ENCODE measurements at places on chromosomes 13 and 19.

- DNase-seq, result no peak
Measured at GRCh38 chr19:31149441-31149941, 199.7 kb downstream of the TSHZ3 start.

DNA sequence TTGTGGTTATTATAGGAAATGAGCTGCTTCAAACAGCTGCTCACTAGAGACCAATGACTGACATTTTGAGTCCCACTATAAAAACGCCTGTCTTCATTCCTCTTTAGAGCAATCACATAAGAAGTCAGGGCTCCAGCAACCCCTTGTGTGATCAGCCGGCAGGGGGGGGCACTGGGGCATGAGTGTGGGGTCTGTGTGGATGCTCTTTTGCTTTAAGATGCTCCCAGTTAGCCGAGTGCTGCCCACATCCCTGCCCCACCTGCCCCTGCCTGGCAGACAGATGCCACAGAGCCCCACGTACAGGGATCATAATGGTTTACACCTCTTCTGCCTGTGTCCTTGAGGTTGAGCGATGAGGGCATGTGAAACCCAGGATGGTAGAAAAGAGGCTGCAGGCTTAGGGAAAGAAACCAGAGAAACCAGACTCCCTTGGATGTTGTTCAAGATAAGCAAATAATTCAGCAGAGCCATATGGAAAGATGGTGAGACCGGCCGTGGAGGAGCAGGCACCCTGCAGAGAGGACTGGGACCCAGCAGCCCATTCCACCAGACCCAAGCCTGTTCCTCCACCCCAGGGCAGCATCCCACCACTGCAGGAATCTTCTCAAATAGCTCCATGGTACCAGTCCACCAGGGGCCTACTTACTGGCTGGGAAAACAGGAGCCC lies 55.4 kb downstream of the CHST8 start:
- no peak for DNase-seq

- DNase-seq, result no peak
Measured at GRCh38 chr13:99690426-99691174, 189.3 kb downstream of the TM9SF2 start.

DNA sequence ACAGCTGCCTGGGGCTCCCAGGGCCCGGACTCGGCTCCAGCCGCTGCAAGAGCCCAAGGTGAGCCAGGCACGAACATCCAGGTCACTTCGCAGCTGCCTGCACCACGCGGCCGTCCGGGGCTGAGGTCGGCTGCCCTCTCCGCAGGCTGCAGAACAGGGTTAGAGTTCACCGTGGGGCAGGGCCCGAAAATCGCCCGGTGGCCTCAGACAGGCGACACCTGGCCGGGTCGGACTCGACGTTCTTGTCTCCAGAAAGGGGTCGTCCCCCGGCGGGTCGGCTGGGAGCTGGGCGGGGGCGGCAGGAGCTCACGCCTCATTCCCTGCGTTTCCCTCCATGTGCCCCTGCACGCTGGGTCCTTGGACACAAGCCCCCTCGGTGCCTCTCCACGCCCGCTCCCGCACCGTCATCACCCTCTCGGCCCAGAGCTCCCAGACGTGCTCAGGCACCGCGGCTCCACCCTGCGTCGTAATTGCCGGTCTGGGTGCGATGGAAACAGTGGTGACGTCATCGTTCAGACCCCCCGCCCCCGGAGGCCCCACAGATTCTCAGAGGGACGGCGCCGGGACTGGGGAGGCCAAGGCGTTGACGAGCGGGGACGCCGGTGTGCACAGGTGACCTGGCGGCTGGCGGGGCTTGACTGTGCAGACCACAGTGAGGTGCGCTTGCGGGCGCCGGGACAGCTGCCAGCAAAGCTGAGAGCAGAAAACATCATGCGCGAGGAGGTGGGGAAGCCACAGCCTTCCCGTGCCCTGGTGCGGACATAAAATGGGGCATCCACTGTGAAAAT lies 4.0 kb upstream of the GRIN3B start:
- peak; percentile 89 for DNase-seq

- DNase-seq, result no peak
Measured at GRCh38 chr19:38310986-38311385, 4.8 kb downstream of the YIF1B start.

GRCh38 chr13:46386392-46387063 lies 524 bp downstream of the RUBCNL start:
- DNase-seq, result peak; percentile 14

DNA sequence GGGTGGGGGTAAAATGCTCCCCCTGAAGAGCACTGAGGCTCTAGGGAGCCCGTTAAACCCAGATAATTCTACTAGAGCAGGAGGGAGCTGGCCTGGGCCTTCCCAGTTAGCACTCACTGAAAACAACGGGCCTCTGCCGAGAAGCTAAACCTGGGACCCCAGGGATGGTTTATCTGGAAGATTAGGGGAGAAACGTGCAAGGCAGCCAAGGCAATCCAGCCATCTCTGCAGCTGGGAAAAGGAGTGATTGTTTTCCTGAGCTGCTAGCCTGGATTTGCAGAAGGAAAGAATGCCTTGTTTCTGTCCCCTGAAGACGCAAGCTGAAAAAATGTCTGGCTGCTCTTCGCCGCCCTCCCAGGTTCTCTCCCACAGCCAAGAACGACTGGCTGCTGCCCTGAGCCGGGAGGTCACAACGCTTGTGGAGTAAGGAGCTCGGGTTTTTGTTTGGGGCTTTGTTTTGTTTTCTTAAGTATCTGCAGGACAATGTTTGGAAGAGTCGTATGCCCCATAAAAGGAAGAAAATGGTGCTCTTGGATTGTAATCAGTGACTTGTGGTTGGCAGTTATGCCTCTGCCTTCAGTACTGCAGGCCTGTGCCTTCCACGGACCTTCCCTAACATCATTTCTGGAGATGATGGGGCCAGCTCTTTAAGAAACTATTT lies 31.5 kb downstream of the COL4A2 start:
- DNase-seq, result no peak

- no peak for DNase-seq
Measured at GRCh38 chr13:100694722-100695508, 20.3 kb upstream of the TMTC4 start.

DNA sequence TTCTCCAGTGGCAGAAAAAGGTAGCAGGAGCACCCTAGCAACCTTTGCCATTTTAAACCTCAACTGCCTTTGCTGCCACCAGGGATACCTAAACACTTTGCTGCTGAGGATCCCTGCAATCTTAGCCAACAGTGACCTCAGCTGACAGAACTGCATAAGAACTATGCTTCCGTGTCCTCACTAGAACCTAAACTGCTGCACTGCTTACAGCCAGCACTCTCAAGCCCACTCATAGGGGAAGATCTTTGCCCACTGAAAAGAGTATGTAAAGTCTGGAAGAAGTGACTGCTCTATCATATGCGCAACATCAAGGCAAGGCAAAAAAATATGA lies 270.0 kb upstream of the PCDH20 start:
- DNase-seq, result no peak

- no peak for DNase-seq
Measured at GRCh38 chr13:20165417-20166257, 4.8 kb upstream of the GJA3 start.

DNA sequence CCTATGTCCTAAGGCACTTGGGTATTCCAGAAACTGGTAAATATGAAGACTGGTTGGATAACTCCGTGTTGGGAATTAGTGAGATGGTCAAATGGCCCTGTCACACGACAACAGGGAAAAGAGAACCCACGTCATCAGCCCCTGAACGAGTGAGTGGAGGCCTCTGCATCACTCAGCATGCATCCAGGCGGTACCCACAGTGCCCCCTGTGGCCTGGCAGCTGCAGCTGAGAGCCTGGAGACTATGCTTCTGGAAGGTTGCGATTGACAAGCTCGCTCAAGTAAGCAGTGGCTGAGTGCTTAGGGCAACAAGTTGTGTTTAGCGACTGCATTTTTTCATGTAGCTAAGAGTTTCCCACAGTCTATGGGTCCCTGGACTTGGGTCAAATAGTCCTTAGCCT lies 55.9 kb downstream of the COL4A2 start:
- no peak for DNase-seq

DNA sequence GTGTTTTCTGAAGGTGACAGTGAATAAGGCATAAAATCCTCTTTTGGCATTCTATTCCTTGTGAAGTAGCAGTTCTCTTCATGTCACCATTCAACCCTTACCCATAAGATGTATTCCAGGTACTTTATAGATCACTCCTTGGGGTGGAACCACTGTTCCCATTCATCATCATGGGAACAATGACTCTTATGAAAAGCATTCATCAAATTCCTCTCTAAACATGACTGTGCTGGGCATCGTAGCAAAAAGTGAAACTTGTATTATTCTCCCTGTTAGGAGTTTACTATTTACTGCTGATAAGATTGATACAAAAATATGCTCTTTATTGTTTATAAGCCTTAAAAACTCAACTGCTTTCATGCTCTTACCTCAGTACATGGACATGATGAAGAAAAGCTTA lies 793.4 kb downstream of the LIG4 start:
- DNase-seq, result no peak

GRCh38 chr13:33008946-33009722 lies 7.1 kb upstream of the KL start:
- DNase-seq, result no peak

DNA sequence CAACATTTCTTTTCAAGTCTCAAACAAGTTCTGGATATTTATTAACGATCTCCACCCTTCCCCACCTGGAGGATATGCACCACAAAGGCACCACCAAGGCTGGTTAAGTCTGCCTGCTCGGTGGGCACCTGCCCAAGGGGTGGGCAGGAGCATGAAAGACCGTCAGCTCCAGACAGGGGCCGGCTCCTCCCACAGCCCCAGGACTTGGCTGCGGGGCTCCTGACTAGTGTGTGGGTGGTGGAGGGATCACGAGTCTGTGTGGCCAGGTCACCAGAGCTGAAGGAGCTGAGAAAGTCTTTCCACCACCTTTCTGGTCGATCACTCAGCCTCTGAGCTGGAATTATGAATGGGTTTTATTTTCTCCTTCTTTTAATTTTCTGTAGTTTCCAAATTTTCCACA lies 7.8 kb downstream of the SLC7A1 start:
- no peak for DNase-seq

DNA sequence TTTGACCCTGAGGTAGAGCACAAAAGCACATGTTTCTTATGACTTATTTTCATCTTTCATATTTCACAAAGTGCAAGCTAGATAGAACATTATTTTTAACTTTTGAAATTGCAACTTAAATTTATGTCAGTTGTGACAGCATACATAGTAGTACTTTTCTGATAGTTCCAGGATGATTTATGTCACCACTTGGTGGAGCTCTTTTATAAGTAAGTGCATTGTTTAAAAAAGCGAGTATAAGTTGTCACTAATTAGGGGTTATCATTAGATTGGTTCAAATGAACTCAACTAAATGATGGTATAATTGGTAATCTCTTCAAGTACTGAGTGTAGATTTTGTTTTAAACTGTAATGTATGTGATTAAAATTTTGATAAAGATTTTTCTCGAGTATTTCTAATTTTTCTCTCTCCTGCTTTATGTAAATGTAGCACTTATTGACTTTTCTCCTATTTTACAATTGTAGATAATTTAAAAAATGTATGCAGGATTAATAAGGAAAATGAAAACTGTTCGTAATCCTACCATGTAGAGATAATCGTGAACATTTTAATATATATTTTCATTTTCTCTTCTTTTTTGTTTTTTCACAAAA lies 31.1 kb downstream of the RB1 start:
- DNase-seq, result peak; percentile 65

GRCh38 chr19:1082165-1082927 lies 12.8 kb downstream of the POLR2E start:
- DNase-seq, result peak; percentile 93

DNA sequence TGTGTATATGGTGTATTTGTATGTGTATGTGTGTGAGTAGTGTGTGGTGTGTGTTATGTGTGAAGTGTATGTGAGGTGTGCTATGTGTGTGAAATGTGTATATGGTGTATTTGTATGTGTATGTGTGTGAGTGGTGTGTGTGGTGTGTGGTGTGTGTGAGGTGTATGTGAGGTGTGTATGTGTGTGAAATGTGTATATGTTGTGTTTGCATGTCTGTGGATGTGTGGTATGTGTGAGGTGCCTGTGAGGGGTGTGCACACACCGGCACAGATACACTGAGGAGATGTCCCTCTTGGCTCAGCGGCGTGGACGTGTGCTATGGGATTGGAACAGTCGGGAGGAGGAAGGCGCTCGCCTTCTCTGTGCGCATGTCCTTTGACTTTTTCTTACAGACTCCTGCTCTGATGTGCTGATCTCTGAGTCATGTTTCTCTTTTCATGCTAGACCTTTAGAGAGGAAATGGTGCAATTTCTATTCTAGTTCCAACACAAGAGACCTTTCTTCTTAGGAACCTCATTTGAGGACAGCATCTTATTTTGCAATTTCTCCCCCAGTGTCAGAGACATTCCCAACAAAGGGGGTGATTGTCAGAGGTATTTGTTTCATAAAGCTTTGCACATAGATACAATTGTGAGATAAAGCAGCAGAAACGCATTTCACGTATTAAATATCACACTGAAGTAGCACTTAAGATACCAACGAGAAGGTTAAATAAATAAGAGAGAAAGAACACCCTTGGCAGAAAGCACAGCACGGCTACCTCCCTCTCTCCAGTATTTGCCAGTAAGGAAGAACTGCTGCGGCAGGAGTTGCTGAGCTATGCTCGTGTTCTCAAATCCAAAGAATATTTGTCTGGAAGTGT lies 11.3 kb upstream of the TNFRSF19 start:
- DNase-seq, result peak; percentile 6

GRCh38 chr13:28655561-28655960 lies 3.4 kb upstream of the POMP start:
- DNase-seq, result no peak

- no peak for DNase-seq
Measured at GRCh38 chr19:50838239-50838638, 4.9 kb upstream of the KLK15 start.

GRCh38 chr13:52925251-52925650 lies 76.8 kb upstream of the PCDH8 start:
- no peak for DNase-seq

DNA sequence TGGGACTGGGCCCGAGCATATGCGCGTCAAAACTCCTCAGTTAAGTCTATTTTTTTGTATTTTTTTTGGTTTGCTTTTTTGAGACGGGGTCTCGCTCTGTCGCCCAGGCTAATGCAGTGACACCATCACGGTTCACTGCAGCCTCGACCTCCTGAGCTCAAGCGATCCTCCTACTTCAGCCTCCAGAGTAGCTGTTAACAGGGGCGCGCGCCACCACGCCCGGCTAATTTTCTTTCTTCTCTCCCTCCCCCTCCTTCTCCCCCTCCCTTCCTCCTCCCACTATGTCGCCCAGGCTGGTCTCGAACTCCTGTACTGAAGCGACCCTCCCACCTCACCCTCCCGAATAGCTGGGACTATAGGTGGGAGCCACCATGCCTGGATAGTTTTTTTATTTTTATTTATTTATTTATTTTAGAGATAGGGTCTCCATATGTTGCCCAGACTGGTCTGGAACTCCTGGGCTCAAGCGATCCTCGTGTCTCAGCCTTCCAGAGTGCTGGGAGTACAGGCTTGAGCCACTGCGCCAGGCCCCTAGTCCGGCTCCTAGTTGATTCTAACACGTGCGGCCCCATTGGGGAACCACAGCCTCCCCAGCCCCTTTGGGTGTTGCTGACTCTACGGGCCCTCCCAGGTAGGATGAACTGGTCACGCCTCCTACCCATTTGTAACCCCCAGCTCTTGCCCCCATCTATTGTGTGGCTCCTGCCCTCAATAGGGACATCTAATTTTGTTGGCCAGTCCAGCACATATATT lies 806 bp upstream of the ZNF837 start:
- no peak for DNase-seq

Data from CD4-positive, alpha-beta T cell treated with Interleukin-1 beta for 1 hour (primary cell).